Fibroblast of pulmonary artery (primary cell): ENCODE measurements at places on chromosomes 1 and 21.

DNA sequence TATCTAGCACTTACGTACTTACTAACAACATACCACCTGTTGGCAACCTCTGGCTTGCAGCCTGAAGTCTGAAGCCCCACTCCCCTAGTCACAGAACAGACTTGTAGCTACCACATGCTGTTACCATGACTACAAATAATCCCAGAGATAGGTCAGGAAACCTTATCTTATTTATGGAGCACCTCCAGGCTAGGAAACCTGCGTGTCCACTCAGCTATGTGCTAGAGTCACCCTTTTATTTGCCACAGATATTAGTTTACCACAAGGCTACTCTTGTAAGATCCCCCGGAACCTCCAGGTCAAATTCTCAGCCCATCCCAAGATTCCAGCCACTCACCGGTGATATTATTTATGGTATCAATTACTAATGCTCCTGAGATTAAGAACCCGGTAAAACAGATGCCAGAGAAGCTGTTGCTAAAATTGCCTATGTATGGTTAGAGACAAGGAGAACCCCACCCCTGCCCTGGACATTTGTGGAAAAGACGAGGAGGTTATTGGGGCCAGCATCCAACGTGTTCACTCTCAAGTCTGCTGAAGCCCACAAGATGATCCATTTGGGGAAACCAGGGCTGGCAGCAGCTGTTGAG is 116.5 kb downstream of the TBX15 start:
- DNase-seq: no peak

DNA sequence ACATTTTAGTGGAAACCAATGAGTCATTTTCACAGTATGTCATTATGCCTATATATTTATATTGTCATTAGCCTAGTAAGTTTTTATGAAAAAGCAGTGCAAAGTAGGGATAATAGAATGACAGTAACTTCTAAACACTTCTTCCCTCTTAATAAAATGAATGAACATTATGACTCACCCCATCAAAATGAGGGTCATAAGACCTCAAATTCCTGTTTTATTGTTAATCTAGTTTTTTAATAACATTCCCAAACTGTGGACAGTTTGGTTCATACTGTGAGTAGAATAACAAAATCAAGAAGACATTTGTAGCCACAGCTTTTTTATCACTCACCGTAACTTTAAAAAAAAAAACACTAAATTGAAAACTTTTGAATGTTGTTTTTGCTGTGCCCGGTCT is 160.5 kb downstream of the LRRC40 start:
- peak; percentile 75 for DNase-seq

- no peak for DNase-seq
These were observed 18.8 kb upstream of the ECE1 start for GRCh38 chr1:21308847-21309652.

DNA sequence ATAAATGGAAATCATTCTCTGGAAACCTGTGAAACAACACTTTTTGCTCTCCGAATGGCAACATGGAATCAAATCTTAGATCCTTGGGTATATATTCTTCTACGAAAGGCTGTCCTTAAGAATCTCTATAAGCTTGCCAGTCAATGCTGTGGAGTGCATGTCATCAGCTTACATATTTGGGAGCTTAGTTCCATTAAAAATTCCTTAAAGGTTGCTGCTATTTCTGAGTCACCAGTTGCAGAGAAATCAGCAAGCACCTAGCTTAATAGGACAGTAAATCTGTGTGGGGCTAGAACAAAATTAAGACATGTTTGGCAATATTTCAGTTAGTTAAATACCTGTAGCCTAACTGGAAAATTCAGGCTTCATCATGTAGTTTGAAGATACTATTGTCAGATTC is 45.7 kb downstream of the PTGFR start:
- no peak for DNase-seq

GRCh38 chr21:38351961-38352521 is 95.2 kb downstream of the KCNJ15 start:
- DNase-seq: peak; percentile 76

DNA sequence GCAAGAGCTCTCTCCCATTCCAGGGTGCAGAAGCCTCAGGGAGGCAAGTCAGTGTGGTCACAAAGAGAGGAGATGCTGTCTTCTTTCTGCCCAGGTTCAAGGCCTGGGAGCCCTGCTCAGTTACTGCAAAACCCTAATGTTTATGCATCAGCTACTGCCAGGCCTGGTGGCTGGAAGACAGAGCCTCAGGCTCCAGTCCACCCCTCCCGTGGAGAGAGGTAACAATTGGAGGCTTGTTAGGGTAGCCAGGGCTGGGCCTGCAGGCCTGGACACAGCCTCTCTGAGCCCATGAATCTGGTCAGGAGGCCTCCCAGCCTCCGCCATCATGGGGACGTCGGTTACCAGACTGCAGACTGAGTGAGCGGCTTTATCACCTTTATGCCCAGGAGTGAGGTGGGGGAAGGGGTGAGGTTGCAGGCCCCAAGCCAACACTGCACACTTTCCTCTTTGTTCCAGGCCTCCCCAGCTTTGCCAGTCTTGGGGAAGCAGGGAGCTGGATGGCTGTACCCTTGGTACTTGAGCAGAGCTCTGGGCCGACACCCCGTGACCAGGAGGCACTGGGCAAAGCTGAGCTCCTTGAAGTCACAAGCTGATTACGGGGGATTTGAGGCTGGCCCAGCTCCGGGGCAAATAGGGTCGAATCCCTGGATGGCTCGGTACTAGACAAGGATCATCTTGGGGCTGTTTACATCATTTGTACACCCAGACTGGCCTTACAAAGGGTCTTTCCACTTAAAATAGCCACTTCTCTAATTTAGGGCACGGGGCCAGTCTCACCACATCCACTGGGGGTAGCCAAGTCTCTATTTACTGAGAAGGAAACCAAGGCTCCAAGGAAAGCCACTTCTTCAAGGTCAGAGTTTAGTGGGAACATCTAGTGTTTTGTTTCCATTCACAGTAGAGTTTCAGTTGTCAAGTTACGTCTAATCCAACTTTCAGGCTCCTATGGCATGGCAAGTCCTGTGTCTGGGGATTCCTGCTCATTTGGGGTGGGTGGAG is 5.2 kb downstream of the SLC2A1 start:
- no peak for DNase-seq

GRCh38 chr1:220791956-220792355 is 5.2 kb downstream of the MTARC1 start:
- no peak for DNase-seq

- no peak for DNase-seq
These were observed 685.9 kb downstream of the MATN1 start for GRCh38 chr1:30037251-30038118.

DNA sequence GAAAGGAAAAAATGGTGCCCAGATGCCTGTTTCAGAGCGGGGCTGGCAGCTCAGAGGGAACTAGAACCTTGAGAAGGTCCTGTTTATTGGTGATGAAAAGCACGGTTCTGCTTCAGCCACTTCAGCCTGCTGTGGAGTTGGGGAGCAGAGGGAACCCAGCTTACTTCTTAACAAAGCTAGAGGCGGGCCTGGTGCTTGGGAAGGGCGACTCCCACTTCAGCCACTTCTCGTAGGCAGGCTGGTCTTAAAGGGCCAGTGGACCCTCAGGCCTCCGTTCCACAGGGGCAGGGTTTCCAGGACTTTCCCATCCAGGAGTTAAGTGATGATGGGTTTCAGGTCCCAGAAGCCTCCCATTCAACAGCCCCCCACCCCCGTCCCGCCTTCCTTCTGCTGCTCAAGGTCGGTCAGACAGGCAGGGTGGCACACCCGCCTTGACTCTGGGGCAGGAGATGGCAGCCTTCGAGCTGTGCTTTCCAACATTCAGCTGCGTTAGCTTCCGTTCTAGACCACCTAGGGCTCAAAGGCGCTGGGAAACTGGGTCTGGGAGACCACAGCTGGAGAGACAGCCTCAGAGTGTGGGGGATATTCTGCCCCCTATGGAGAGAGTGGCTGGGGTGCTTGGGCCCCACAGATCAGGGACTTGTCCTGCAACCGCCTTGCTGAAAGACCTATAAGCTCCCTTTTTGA is 3.4 kb downstream of the RUNX3 start:
- no peak for DNase-seq

DNA sequence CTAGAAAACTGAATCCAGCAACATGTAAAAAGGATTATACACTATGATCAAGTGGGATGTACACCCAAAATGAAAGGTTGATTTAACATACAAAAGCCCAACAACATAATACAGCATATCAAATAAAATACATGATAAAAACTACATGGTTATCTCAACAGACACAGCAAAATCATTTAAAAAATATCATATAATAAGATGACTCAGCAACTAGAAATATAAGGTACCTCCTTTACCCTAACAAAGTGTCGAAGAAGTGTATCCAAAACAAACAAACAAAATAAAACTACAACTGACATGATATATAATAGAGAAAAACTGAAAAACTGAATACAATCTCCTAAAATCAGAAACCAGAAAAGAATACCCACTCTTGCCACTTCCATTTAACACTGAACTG is 969.1 kb downstream of the AMY1C start:
- no peak for DNase-seq
